Ovary (tissue), 10 donors: ENCODE measurements at places on chromosomes 2 and 18.

GRCh38 chr2:109231996-109232705 lies 103.1 kb downstream of the SH3RF3 start:
- DNase-seq = no peak

DNA sequence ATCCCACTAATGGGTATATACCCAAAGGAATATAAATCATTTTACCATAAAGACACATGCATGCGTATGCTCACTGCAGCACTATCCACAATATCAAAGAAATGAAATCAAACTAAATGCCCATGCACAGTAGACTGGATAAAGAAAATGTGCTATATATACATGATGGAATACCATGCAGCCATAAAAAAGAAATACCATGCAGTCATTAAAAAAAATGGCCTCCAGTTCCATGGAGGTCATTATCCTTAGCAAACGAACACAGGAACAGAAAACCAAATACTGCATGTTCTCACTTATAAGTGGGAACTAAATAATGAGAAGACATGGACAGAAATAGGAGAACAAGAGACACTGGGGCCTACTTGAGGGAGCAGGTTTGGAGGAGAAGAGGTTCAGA lies 53.6 kb upstream of the SERTAD2 start:
- no peak for DNase-seq

DNA sequence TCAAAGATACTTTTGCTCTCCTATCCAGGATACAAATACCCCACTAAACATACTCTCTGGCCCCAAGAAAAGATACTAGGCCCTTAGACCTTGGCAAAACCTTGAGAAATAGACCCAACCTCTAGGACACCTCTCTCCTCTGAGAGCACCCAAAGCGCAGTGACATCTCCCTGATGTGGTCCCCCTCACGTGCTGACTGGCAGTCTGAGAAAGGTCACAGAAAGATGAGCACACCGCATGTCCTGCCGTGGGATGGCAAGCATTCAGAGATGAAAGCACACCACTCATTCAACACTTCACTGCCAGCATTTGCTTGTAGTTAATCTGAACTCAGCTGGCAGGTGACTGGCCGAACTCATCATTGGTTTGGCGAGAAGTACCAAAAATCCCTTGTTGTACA lies 6.1 kb upstream of the TBC1D8 start:
- no peak for DNase-seq

DNA sequence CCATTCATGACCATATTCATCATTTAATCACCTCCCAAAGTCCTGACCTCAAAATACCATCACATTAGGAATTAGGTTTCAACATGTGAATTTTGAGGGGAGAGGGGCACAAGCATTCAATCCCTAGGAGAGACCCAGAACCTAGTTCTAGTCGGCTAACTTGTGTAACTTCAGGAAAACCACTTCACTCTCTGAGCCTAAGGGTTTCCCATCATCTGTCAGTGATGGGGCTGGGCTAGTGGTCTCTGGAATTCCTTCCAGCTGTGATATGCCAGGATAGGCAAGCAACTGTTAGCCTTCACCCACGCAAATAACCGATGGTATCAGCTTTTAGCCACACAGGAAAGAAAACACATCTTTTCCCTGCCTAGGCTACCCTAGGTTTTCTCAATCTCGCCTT lies 52.5 kb upstream of the MEX3C start:
- DNase-seq = no peak

DNA sequence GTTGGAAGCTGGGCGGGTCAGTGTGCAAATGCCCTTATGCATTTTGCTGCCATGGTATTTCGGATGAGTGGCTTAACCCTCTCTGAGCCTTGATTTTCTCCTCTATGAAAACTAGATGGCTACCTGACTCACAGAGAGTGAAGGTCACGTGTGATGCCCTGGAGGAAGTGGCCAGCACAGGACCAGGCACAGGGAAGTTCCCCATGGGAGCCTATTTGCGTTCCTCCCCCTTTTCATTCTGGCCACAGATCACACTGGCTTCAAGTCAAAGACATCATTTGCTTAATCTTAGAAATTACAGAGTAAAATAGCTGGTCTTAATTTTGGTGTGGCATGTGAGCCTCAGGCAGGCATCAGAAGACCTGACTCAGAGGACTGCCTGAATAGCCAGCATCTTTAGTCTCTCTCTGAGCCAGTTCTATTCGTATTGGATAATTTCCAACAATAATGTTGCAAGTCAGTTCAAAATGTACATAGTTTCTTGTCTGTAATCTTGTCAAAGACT lies 57.6 kb upstream of the CD302 start:
- DNase-seq = no peak

GRCh38 chr18:41395695-41396094 lies 559.3 kb upstream of the PIK3C3 start:
- no peak for DNase-seq

DNA sequence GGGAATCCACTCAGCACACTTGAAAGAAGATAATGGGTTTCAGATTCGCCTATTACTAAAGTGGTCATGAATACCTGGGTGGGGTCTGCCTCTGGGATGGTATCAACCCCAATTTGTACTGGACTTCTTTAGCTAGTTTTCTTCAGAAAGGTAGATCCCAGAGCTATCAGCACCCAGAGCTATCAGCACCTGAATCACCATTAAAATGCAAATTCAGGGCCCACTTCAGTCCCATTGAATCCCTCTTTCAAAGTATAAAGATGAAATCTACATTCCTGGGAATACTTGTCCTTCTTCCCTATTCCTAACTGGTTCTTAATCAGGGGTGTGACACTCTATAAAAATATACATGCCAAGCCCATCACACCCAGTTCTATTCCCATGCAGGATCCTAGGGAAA lies 914.3 kb downstream of the DCC start:
- DNase-seq = no peak

GRCh38 chr2:45636008-45636407 lies 15.5 kb upstream of the PRKCE start:
- DNase-seq = no peak

GRCh38 chr2:20094955-20095354 lies 43.5 kb upstream of the LAPTM4A start:
- no peak for DNase-seq

GRCh38 chr18:45670281-45670962 lies 53.6 kb upstream of the SLC14A1 start:
- DNase-seq = no peak

DNA sequence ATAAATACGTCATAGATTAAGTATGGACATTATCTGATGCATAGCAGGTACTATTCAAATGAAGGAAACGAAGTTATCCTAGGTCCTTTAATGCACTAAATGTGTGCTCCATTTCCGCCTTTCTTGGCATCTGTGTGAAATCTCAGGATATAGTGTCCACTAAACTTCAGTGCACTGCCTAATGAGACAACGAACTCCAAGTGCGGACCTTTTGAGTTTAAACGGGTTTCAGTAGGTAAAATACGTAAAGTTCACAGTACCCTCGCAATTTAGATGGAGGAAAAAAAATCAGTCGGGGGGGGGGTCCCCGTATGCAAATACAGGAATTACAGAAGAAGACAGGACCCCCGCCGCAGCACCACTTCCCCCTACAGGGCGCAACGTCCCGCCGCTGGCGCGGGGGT lies 729 bp upstream of the REL start:
- DNase-seq = no peak

DNA sequence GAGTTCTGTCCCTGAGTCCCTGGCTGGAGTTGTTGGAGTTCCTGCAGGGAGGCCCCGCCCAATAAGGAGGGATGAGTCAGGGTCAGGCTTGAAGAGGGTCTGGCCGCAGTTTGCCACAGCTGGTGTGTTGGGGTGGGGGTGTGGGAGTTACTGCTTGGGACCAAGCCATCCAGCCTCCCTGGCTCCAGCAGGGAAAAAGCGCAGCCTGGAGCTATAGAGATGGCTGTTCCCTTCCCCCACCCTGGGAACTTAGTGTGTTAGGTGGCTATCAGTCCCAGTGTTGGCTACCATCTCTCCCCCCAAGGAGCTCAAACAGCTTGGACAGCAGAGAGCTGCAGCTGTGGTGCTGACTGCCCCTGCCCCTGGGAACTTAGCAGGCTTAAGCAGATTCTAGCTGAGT lies 13.2 kb upstream of the TANK start:
- DNase-seq = no peak

DNA sequence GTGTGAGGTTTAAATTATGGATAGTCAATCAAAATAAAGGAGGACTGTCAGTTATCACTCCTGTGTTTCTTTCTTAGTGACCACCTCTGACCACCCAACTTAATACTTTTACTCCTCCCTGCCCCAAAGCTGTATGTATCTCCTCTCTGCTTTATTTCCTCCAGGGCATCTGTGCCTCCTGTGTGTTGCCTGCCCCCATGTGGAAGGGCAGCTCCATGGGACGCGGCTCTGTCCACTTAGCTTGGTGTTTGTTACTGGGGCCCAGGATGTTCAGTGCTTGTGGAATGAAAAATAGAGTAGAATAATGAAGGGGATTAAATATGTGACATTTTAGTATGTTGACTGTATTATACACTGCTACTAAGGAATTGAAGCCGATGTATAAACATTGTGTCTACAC lies 9.8 kb downstream of the ACP1 start:
- no peak for DNase-seq

DNA sequence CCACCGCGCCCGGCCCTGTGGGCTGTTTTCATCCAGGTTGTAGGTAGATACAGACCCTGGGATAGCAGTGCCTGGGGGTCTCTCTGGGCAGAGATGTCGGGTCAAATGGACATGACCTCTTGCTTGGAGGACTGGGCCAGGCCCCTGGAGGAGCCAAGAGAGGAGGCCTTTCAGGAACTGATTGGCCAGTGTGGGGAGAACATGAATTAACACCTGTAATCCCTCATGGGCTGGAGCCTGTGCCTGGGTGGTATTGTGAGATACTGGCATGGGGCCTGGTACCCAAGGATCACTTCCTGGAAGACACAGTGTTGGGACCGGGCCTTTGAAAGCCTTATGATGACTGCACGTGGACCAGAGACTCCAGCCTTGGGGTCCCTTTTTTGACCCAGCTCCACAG lies 158.7 kb upstream of the SKOR2 start:
- no peak for DNase-seq

DNA sequence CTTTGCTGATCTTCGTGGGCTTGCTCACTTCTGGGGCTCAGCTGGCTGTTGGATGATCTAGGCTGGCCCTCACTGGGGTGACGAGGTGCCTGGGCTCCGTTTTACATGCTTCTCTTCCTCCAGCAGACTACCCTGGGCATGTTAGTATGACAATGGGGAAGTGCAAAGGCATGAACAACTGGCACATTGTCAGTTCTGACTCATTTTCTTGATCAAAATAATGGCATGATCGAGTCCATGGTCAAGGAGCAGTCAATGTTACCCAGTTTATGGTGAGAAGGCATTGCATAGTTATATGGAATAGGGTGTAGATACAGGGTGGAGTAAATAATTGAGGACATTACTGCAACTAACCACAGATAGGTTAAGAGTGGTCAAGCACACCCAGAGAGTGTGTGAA lies 10.0 kb upstream of the UPP2 start:
- no peak for DNase-seq

DNA sequence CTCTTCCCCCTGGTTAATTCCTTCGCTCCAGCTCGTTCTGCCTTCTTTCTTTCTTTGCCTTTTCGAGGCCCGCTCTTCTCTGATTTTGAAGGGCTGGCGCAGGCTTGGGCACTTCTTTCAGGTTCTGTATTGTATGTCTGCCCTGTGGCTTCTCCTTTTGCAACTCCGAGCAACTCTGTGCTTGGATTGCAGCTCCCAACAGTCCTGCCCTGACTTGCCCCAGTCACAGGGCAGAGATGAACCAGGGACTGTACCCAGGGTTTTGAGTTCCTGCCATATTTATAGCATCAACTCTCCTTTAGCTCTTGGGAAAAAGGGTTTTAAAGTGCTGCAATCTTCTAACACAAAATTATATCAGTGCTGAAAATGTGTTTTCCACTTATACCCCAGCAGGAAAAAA lies 31.1 kb upstream of the CD8A start:
- DNase-seq = no peak

DNA sequence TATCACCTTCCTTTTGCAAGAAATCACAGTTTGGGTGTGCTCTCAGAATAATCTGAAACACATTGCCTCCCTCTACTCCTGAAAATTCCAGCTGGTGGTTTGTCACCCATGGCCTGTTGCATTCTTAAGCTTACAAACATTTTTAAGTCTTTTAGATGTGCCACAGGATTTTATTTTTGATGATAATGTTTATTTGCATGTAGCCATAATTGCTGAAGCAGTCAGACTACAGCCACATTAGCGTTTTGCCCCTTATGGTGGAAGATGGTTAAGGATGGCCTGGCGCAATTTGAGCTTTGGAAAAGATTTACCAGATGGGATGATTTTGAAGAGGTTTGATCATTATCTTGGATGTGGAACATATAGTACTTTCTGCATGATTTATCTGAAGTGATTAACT lies 439.5 kb downstream of the MEIS1 start:
- DNase-seq = no peak

DNA sequence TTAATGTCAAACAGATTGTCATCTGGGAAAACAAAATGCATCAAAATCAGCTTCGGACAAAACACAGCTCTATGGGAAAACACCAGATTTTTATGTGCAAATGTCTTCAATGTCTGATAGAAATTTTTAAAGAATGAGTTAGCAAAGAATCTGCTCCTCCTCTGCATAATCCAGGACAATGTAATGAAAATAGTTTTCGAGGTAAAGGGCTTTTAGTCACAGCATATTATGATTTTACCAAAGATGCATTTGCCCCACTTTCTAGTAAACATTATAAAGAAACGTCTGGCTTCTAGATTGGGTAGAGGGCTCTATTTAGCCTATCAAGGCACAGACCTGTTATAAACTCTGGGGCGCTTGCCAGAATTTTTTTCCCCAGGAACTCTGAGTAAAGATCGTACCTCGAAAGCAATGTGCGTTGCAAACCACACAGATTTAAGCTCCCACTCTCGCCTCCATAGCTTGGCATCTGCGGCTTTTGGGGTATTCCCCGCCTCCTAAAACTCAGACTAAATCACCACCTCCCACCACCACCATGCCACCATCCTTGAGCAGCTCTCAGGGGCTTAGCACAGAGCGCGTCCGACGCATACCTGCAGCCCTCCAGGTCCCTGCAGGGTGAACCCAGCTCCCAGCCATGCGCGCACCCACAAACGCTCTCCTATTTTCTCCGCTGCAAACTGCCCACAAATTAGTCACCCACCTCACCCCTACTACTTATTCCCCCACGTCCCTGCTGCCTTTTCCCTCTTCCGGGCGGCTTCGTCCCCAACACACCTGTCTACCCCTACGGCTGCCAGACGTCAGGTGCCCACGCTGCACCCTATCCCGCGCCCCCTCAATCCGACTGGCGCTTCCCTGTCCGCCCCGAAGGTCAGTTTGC lies 829 bp downstream of the ACVR1C start:
- DNase-seq = peak; percentile 28

- no peak for DNase-seq
Measured at GRCh38 chr2:135785032-135785431, 43.4 kb downstream of the UBXN4 start.

GRCh38 chr18:57846258-57846657 lies 43.1 kb upstream of the ATP8B1 start:
- DNase-seq = no peak

- DNase-seq = no peak
Measured at GRCh38 chr2:3911882-3912455, 208.6 kb downstream of the DCDC2C start.

DNA sequence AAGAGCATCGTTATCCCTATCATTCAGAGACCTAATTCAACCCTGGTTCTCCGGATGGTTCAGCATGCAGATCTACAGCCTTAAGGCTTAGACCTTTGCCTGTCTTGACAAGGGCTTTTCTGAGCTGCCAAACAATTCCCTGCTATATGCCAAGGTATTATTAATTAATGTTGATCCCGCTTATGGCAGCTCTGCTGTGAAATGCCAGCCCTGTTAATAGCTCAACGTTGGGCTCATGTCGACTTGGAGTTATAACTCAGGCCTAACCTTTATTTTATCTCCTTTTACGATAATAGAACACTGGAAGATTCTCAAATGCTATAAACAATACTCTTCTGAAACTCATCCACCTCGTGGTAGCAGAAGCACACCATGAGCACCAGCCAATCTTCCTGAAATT lies 188.6 kb downstream of the TMEM247 start:
- no peak for DNase-seq
